NCI-H187 (cell line): ENCODE measurements at places on chromosomes 5 and 9.

DNA sequence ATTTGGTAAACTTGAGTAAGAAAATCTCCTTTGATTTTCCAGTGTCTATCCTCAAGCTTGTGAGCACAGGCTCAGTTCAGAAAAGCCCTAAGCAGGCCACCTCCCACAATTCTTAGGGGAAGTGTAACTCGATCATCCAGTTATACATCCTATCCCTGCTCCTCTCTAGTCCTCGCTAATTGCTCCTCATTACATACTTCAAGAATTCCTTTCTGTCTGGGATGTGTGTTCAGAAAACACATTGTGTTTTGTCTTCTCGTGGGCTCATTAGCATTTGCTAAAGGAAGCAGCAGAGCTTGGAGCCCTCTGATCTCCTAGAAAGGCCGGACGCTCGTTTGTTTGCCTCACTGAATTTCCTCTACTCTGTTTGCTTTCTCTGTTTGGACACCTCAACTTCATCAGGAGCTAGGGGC lies 268.2 kb upstream of the RFX3 start:
- DNase-seq: peak; percentile 19

DNA sequence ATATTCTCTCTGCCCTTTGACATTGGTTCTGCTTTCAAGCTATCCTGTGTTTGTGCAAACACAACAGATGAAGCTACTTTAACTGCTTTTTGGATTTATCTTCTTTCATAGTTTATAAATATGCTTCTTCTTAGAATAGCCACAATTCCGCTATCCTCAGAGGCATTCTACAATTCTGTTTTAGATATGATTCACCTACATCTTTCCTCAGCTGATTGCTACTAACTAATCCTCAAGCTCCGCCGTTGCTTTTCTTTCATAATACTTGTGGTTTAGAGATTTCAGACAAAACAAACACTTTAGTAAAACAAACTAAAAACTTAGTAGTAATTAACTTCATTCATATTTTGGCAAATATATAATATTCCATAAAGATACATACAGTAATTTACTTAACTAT lies 52.5 kb downstream of the ECPAS start:
- no peak for DNase-seq

- DNase-seq: no peak
Observed at GRCh38 chr9:12469084-12469483, 224.1 kb upstream of the TYRP1 start.

DNA sequence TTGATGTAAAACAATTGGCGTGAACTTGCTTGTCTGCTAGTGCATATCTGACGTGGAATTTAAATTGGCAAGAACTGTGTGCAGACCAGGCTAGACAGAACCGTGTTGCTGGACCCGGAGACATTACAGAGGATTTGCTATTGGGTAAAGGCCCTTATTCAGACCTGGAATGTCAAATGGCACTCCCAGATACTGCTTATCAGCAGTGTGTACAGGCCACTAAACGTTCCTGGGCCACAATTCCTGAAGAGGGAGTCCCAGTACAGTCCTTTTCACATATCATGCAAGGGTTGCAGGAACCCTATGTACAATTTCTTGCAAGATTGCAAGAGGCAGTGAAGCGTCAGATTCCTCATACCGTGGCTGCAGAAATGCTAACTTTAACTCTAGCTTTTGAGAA lies 13.5 kb upstream of the MCCC2 start:
- no peak for DNase-seq

- no peak for DNase-seq
Observed at GRCh38 chr9:127498298-127498697, 47.0 kb downstream of the LRSAM1 start.

GRCh38 chr9:6714176-6714575 lies 43.6 kb upstream of the KDM4C start:
- DNase-seq: no peak

DNA sequence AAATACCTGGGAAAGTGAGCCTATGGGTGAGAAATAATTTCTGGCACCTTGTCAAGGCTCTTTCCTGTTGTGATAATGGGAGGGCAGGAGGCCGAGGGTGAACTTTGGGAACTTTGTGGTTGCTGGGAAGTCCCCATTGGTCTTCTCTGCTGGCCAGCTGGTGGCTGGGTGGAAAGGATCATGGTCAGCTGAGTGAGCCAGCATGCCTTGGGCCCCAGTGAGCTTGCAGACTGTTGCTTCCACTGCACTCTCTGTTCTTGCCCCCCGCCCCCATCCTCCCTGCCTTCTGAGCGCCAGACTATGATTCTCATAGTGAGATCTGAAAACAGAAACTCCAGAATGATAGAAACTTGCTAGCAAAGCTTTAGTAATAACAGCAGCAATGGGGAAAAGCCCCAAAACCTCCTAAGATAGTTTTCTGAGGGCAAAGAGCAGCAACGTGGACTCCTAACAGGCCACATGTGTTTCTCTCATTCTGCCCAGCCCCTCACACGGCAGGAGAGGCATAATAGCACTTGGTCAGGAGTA lies 139.2 kb upstream of the SMARCA2 start:
- DNase-seq: no peak

DNA sequence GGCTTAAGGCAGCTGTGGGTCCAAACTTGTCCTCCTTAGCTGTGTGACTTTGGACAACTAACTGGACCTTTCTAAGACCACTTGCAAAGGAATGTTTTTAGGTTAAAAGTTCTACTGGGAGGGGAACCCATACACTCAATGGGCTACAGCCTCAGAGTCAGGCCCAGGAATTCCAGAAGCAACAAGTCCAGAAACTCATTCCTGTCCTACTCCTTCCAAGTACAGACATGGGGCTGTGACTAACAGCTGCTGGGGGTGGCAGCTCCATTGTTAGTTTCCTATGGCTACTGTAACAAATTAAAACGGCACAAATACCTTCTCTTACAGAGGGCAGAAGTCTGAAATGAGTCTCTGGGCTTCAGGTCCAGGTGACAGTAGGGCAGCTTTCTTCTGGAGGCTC lies 12.4 kb upstream of the AKNA start:
- DNase-seq: no peak

DNA sequence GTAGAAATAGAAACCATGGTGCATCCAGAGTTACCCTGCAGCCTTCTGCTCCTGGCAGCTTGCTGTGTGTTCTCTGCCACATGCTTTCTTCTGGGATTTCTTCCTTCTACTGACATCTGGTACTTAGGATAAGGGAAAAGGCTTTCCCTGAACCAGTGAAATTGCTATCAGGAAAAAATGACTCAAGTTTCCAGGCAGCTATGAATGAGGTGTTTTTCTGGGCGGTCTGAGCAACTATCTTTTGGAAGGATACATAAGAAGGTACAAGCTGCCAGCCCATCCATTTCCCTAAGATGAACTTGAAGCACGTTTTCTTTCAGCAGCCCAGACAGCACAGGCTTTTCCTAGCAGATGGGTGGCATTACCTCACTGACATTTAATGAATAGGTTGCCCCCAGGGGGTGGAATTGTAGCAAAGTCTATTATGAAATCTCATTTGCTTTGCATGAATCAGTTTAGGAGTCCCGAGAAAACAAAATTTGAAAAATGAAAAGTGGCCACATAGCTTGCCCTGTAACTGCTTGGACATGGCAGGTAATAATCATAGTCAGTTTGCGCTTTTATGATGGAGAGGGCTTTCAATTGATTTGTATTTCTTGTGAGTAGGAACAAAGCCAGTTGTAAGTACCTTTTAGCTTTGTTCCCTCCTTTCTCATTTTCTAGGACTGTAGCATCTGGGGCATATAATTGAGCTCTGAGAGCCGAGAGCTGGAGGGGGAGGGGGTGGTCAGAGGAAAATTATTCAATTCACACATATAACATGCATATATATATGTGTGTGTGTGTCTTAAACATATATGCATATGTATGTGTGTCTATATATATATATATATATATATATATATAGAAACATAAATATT lies 108.5 kb downstream of the C9orf152 start:
- DNase-seq: no peak

GRCh38 chr5:109373932-109374331 lies 35.8 kb downstream of the PJA2 start:
- no peak for DNase-seq

- no peak for DNase-seq
Observed at GRCh38 chr9:19640014-19640413, 148.8 kb downstream of the SLC24A2 start.

DNA sequence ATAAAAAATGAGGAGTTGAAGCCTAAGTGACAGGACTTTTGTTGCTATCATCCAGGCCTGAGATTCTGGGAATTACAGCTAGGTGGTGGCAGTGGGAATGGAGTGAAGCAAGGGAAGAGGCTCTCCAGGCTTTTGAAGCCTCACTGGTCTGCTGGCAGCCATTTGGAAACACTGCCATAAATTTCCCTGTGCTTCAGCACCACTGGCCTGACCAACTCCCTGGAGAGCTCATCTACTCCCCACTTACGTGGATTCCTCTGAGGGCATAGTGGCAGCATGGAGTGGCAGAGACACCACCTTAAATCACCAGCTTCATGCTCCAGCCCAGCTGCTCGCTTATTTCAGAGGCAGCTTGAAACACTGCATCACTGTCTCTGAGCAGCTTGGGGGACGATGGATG lies 518.2 kb downstream of the TLR4 start:
- DNase-seq: peak; percentile 4

- no peak for DNase-seq
Observed at GRCh38 chr9:133726401-133727276, 11.5 kb downstream of the SARDH start.

GRCh38 chr5:133705331-133705730 lies 93.0 kb upstream of the FSTL4 start:
- no peak for DNase-seq

GRCh38 chr9:114612272-114612923 lies 1.3 kb downstream of the TMEM268 start:
- DNase-seq: no peak

DNA sequence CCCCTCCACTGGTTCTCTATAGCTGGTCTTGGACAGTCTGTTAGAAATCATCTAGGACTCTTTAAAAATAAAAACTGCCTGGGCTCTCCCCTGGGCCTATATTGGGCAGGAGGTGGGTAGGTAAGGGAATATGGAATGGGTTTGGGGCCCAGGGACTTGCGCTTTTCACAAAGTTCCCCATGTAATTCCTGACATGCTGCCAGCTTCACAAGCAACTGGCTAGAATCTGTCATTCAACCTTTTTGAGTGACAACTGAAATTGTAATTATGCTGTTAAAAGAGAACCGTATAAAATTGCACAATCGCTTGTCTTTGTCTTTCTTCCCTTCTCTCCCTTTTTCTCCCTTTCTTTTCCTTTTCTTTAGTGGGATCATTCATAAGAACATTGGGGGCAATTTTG lies 603.1 kb downstream of the EBF1 start:
- DNase-seq: no peak

DNA sequence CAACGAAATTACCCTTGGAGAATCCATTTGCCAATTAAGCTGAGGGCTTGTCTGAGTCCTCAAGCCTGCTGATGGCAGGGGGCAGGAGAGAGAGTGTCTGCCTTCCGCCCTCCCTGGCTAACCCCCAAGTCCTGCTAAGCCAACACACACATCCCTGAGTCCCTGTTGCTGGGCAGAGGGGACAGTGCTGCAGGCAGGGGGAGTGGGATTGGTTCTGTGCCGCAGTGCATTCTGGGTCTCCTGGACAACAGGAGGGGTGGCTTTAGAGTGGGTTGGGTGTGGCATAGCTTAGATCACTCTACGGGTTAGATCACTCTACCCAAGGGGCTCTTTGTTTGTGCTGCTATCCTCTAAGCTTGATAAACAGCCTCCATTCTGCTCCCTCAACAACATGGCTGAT lies 427.7 kb downstream of the CDK5RAP2 start:
- no peak for DNase-seq

GRCh38 chr5:138663009-138663408 lies 87.8 kb upstream of the HSPA9 start:
- DNase-seq: no peak

DNA sequence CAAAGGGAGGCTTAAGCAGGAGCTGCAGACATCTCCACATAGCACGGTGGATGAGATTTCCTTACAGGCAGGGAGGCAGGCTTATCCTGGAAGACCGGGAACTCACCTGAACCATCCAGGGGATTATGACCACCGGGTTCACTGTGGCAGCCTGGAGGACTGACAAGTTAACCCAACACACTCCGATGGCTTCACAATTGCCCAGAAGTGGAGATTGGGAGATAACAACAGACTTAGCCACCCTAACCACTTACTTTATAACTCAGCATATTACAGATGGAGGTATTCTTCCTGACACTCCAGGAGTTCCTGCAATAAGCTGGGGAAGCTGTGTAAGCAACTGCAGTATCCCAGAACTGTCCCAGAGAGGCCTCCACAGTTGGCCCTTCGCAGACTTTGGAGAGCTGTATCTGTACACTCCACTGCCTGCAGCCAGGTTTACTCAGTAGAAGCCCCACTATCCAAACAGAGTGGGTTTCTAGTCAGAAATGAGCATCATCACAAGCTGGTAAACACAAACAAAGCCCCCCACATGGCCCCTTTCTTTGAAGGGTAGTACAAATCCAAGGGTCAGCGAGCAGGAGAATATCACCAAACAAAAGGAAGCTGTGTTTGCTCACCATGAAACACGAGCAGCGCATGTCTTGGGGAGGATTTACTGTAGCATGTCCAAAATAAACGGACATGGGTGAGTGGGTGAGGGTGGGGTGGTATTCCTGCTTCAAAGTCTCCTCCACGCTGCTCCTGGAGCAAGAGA lies 462.2 kb downstream of the RASEF start:
- DNase-seq: no peak

- DNase-seq: no peak
Observed at GRCh38 chr5:179138568-179138925, 78.4 kb downstream of the ZNF354C start.

- no peak for DNase-seq
Observed at GRCh38 chr9:130490981-130491380, 46.2 kb downstream of the ASS1 start.

GRCh38 chr9:133973791-133974630 lies 18.1 kb downstream of the VAV2 start:
- DNase-seq: no peak

- DNase-seq: no peak
Observed at GRCh38 chr5:170221327-170221741, 11.5 kb upstream of the C5orf58 start.

DNA sequence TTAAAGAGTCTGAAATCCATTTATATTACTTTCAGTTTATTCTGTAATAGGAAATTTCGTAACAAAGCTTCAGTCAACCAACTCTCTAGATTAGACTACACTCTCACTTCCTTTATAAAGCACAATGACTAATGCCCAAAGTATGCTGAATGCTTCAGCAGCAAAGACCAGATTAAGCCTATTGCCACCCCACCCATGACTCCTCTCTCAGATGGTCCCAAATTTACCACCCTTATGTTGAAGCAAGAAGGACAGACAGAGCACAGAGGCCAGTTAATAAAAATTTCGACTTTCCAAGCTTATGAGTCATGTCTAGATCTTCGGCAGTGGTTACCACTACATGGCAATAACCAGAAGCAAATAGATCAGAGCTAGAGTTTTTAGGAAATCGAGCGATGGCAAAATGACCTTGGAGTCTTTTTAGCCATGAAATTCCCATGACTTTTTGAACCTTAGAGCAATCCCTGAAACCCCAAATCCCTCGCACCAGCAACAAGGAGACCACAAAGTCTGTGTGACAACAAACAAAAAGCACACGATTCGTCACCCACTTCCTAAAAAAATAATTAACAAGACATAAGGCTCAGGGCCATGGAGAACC lies 287.8 kb upstream of the RASA1 start:
- DNase-seq: no peak
